ENCODE measurements at places on chromosomes 3 and 15. TPM values are rescaled to one million over a fixed set of nuclear protein-coding genes. Genes with fewer than 3 reads are reported as not detected.

Gene MAGEL2
- total RNA-seq = not detected

Gene SLC28A2
- total RNA-seq = not detected

Gene EPHB1
- 3.8 TPM for total RNA-seq

Gene UNC13C
- total RNA-seq = not detected

Gene ONECUT1
- total RNA-seq = not detected

DNA sequence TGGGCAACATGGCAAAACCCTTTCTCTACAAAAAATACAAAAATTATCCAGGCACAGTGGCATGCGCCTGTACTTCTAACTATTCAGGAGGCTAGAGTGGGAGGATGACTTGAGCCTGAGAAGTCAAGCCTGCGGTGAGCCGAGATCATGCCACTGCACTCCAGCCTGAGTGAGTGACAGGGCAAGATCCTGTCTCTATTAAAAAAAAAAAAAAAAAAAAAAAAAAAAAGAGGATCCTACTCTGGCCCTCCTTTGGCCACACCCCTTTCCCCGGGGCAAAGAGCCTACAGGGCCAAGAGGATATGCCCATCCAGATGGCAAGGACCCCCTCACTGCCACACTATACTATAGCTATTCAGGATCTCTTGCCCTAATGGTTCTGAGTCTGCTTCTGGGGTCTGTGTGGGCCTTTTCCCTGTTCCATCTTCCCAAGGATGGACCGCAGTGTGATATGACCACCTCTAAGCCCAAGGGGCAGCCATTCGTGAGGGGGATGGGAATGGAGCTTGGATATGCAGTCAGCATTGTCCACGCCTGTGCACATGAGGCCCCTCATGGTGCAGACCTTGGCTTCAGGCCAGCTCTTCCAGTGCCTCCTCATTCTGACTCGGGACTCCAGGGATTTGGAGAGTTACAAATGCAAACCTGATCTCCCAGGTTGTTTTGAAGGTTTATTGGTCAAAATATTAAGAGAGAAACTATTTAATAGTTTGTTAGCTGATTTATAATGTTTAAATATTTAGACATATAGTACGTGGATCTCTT lies 7.3 kb downstream of the TYRO3 start:
- DNase-seq = no peak

GRCh38 chr3:171155122-171155700 lies 128.7 kb upstream of the SLC2A2 start:
- DNase-seq = no peak

- no peak for DNase-seq
Measured at GRCh38 chr3:167723025-167723512, 11.6 kb downstream of the PDCD10 start.

DNA sequence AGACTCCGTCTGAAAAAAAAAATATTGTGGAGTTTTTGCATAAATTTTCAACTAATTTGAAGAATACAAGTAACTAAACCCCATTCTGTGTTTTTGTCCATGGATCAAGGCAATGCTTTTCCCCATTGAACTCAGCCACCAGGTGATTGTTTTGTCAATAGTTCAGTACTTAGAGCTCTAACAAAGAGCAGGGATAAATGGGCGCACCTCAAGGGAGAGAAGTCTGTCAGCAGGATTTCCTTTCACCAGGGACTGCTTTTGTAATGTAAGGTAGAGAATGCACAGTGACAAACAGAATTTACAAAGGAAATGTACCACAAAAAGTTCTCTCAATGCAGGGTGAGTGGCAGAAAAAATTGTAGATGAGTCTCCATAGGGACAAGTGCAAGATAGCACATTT lies 10.8 kb upstream of the ATP13A5 start:
- no peak for DNase-seq

- no peak for DNase-seq
Measured at GRCh38 chr3:1195947-1196346, 103.1 kb downstream of the CNTN6 start.

GRCh38 chr15:58062175-58062574 lies 3.3 kb downstream of the ALDH1A2 start:
- no peak for DNase-seq

DNA sequence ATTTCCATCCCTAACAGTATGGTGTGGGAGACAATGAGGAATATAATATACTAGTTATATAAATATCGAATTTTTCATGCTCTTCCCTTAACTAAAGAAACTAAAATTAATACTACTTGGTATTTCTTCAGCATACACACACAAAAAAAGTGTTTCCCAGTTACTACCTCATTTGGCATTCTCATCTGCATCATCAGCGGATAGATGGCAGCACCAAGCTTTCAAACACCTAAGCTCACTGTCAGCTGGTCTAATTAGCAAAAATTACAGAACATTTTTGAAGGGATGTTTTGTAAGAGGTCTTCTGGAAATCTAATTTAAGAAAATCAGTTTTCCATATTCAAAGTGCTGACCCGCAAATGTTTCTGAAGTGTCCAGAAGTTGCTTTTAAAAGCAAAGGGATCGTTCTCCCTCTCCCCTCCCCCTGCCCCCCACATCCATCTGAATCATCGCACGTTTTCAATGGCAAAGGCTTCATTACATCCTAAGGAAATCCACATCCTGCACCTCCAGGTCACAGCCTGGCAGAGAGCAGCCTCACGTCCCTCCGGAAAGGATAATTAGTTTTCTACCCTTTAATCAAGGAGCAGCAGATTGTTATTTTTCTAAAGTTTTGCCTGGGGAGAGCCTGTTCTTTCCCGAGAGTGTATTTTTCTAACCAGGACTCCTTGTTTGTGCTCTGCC lies 86.1 kb upstream of the SPATA12 start:
- no peak for DNase-seq

GRCh38 chr3:87674397-87675161 lies 384.2 kb downstream of the CGGBP1 start:
- DNase-seq = no peak

DNA sequence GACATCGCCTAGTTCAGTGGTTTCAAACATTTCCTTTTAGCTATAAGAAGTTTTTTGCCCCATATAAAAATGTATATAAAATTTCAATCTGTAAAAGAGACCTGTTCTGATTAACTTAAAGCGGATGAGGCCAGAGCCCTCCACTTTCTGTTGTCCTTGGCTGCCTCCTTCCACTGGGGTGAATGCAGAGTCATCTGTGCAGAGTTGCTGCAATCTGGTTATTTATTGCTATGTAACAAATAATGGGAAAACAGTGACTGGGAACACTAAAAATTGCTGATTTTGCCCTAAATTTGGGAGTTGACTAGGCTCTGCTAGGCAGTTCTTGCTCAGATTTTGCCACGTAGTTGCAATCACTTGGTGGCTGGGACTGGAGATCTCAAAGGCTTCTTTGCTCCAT lies 637.8 kb downstream of the GRM7 start:
- no peak for DNase-seq

DNA sequence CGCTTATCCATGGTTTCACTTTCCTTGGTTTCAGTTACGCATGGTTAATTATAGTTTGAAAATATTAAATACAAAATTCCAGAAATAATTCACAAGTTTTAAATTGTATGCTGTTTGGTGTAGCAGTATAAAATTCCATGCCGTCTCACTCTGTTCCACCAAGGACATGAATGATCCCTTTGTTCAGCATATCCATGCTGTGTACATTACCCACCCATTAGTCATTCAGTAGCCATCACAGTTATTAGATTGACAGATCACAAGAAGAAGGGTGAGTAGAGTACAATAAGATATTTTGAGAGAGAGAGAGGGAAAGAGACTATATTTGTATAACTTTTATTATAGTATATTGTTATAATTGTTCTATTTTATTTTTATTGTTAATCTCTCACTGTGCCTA lies 535.5 kb downstream of the SQOR start:
- no peak for DNase-seq

DNA sequence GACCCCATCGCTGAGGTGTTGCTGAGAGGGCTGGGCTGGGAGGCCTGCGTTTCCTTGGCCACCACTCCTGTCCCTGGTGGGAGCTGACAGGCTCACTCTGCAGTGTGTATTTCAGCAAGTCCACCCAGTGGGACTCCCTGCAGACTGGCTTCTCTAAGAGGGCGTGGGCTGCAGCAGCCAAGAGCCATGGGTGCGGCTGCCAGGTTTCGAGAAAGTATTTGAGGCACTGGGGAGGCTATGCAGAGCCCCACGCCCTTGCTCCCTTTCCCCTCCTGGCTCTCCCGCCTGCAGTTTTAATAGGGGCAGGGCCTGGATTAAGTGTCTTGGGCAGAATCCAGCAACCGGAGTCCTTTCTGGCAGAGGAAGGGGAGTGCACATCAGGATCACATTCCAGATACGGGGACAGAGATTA lies 242.1 kb downstream of the THSD4 start:
- DNase-seq = no peak

GRCh38 chr3:178385280-178385952 lies 150.8 kb upstream of the KCNMB2 start:
- peak; percentile 40 for DNase-seq

DNA sequence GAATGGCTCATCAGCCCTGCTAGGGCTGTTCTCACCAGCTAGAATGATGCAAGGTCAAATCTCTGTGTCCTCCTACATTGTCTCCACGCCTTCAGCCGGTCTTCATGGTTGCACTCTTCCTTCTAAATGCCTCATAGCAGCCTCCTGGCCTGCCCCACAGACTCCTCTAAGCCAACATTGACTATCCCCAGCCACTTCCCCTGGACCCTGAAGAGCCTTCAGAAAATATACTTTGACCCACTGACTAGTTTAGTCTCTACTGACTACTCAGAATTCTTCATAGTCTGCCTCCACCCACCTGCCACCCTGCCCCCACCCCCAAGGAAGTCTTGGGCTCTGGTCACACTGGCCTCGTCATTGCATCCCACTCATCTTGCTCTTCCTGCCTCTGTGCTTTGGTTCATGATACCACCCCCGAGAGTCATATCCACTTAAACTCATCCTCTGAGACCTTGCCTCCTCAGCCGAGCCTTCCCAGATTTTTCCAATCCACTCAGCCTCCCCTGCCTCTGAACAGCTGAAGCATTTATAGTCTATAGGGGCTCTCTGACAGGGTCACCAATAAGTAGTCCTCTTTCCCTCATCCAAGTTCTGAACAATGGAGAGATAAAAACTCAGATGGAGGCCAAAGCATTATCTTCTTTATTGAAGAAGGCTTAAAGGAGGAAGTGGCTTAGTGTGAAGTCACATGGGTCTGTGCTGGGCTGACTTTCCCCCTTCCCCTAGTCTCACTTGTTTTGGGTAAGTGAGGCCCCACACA lies 9.5 kb upstream of the DOCK3 start:
- DNase-seq = no peak

DNA sequence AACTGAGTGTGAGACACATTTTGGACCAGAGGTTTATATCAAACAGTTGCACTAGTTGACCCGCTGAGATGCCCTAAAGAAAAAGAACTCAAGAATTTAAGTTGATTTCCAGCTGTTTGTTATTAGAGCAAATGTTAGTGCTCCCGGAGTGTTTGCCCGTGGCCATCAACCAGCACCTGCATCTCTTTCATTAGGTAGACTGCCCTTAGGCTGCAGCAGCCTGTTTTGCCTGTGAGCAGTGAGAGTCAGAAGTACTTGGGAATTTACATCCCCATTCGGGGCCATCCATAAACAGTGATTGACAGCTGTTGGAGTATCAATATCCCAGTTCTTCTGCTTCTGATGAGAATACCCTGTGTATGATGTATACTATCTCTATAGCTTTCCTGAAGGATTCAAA lies 492.6 kb downstream of the RBMS3 start:
- DNase-seq = no peak

Measured in dermis microvascular lymphatic vessel endothelial cell (primary cell).